ENCODE measurements at places on chromosomes 2 and 18. TPM values are rescaled to one million over a fixed set of nuclear protein-coding genes. Genes with fewer than 3 reads are reported as not detected.

DNA sequence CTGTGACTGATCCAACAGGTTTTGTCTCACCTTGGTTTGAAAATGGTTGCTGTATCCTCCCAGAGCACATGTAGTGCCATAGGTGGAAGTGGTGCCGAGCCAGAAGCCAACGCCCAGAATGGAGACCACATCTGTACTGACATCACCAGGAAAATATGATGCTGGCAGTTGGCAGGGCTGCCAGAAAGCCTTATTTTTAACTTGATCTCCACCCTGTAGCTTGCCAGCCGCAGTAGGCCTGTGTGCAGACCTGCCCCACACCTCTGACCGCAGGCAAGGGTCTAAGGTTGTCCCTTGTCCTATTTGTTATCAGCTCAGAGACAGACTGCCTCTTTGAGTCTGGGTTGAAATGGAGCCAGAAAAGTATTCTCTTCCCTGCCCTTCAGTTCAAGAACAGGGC lies 123.5 kb upstream of the EML6 start:
- H3K27ac ChIP-seq: peak overlapping the region; percentile 15
- peak; percentile 68 for DNase-seq
- no peaks in the 10 kb centered on the region for H3K27me3 ChIP-seq
- H3K36me3 ChIP-seq: peaks cover 28% of the 10 kb centered on the region

- H3K4me1 ChIP-seq: peaks cover 21% of the 10 kb centered on the region
- no peak overlapping the region for H3K4me3 ChIP-seq
- DNase-seq: peak; percentile 71
Measured at GRCh38 chr2:8586457-8587051, 95.3 kb upstream of the ID2 start.

OTOS gene
- total RNA-seq: not detected

- peak; percentile 89 for DNase-seq
- H3K27me3 ChIP-seq: no peaks in the 10 kb centered on the region
- no peak overlapping the region for H3K4me3 ChIP-seq
- no peaks in the 10 kb centered on the region for H3K36me3 ChIP-seq
- no peak overlapping the region for H3K27ac ChIP-seq
Measured at GRCh38 chr2:173424886-173425285, 70.2 kb downstream of the CDCA7 start.

GRCh38 chr2:20877960-20878359 lies 55.1 kb upstream of the LDAH start:
- no peak overlapping the region for H3K4me3 ChIP-seq
- no peaks in the 10 kb centered on the region for H3K27me3 ChIP-seq
- no peak overlapping the region for H3K27ac ChIP-seq
- H3K36me3 ChIP-seq: no peaks in the 10 kb centered on the region
- no peaks in the 10 kb centered on the region for H3K4me1 ChIP-seq

DNA sequence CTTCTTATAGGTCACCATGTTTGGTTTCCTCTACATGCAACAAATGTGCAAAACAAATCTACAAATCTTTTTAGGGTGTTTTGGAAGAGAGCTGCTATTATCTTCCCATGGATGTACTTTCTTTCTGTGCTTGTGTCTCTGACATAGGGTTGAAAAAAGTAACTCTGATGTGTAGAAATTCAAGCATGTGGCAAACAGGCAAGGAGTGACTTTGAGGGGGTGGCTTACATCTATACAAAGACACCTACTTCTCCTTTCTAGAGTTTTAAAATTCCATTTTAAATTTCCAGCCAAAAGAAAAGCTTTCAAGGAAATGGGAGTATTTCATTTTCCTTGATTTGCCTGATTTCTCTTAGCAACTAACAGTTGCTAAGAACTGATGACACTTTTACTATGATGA lies 904.8 kb upstream of the CELF4 start:
- no peak for DNase-seq
- H3K27me3 ChIP-seq: no peaks in the 10 kb centered on the region
- no peaks in the 10 kb centered on the region for H3K4me1 ChIP-seq
- no peak overlapping the region for H3K27ac ChIP-seq
- H3K36me3 ChIP-seq: no peaks in the 10 kb centered on the region
- no peak overlapping the region for H3K4me3 ChIP-seq

DNA sequence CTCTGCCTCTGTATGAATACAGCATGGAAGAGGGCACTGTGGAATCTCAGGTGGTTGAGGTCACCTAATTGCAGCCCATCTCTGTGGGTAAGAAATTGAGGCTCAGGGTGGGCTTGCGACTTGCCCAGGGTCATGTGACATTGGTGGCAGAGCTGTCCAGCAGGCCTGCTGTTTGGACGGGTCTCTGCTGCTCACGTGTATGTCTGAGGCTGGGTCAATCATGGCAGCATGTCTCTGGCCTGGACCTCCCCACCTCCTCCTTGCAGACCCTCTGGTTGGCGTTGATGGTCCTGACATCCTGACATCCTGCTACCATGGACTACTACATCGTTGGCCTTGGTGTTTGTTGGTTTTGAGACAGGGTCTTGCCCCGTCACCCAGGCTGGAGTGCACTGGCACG lies 64.3 kb upstream of the HPCAL1 start:
- H3K27ac ChIP-seq: no peak overlapping the region
- H3K27me3 ChIP-seq: peaks cover 9% of the 10 kb centered on the region
- no peak for DNase-seq
- H3K4me3 ChIP-seq: no peak overlapping the region

SLC40A1 gene
- total RNA-seq: 37.4 TPM

FLACC1 gene
- total RNA-seq: 2.3 TPM

DNA sequence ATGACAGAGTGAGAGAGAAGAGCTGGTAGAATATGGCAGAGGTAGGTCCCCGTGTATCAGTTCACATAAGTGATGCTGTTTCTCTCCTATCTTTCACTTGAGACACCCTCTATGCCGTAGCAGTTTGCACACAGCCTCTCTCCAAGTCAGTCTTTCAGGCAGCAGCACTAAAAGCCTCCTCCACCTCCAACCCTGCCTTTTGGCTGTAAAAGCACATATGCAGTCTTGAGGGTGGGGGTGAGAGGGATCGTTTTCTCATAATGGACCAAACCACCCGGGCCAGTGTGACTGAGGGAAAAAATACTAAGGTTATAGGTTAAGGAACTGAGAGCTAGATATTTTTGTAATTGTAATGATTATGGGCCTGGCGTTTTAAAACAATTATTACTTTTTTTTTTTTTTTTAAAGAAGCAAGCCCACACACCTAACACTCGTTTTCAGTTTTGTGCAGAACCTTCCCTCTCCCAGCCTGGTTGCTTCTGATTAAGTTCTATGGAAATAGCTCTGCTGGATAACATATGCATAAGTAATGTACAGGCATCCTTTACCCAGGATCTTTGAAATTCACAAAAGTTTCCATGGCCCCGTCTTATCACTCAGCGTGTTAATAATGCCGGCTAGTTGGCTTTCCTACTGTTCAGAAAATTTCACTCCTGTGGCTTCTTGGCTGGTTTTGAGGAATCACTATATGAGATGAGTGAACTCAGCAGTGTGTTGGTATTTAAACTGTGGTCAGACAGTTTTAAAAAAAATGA lies 112.2 kb upstream of the MEIS1 start:
- H3K4me3 ChIP-seq: no peak overlapping the region
- no peaks in the 10 kb centered on the region for H3K27me3 ChIP-seq
- no peak overlapping the region for H3K27ac ChIP-seq
- no peaks in the 10 kb centered on the region for H3K4me1 ChIP-seq

LOXHD1 gene
- 1.3 TPM for total RNA-seq

DNA sequence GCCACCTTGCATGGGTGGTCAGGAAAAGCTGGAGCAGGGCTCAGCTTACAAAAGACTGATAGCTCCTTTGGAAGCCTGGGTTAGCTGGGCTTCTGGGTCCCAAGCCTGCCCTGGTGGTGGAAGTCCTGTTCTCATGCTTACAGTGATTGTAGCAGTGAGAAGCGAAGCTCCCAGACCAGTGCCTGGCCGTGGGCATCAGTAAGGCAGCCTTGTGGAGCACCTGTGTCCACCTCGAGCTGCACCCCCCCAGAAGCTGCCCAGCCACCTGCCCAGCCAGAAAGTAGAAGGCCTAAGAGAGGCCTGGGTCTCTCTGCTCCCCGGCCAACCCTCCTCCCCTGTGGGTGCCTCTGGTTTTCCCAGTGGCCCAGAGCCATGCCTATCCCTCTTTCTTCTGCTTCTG lies 10.5 kb downstream of the GLI2 start:
- peaks cover 37% of the 10 kb centered on the region for H3K4me1 ChIP-seq
- DNase-seq: no peak
- no peak overlapping the region for H3K27ac ChIP-seq
- no peak overlapping the region for H3K4me3 ChIP-seq

GRCh38 chr18:73677450-73677849 lies 470.2 kb downstream of the FBXO15 start:
- no peak overlapping the region for H3K27ac ChIP-seq
- H3K4me3 ChIP-seq: no peak overlapping the region
- DNase-seq: no peak

GRCh38 chr2:162465430-162465829 lies 121.5 kb downstream of the GCA start:
- H3K27me3 ChIP-seq: no peaks in the 10 kb centered on the region
- H3K4me1 ChIP-seq: no peaks in the 10 kb centered on the region
- H3K27ac ChIP-seq: no peak overlapping the region
- H3K36me3 ChIP-seq: no peaks in the 10 kb centered on the region
- no peak overlapping the region for H3K4me3 ChIP-seq

DPY30 gene
- 47.5 TPM for total RNA-seq

DNA sequence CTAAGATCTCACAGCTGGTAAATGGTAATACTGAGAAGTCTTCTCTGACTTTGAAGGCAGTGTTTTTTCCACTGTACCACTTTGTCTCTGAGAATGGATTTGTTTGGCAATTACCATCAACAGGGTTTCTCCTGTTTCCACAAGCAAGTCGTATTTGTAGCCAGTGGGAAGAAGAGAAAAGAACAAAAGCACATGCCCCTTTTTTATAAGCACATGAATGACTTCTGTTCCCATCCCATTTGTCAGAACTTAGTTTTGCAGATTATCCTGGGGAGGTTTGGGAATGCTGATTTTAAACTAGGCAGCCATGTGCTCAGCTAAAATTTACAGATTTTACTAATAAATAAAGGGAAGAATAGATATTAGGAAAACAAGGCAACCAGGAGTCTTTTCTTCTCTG lies 92.9 kb upstream of the ZSWIM2 start:
- H3K4me3 ChIP-seq: no peak overlapping the region
- H3K27me3 ChIP-seq: no peaks in the 10 kb centered on the region
- peak; percentile 19 for DNase-seq
- H3K27ac ChIP-seq: no peak overlapping the region
- no peaks in the 10 kb centered on the region for H3K4me1 ChIP-seq

DNA sequence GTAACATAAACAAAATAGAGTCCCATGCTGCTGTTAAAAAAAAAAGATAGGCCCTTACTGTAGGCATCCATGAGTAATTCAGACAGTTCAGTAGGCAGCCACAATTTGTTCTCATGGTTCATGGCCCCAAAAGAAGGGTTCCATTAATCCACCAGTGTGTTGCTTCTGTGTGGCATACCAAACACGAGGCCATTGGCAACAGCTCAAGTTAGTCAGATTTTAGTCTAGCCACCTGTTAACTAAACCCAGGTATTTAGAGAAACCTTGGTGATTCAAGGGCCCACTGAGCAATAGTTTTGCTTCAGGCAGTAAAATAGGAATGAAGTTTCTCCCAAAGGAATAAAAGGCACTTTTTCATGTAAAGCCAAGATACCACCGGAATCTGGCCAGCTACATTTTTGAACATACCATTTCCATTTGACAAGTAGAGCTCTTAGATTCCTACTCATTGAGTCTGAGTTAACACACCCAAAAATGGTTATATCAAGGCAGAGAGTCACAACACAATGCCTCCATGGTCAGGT lies 80.1 kb upstream of the SRD5A2 start:
- H3K4me1 ChIP-seq: no peaks in the 10 kb centered on the region
- DNase-seq: no peak
- no peak overlapping the region for H3K4me3 ChIP-seq
- no peak overlapping the region for H3K27ac ChIP-seq
- no peaks in the 10 kb centered on the region for H3K36me3 ChIP-seq

GRCh38 chr2:37740164-37740739 lies 68.8 kb upstream of the CDC42EP3 start:
- no peak overlapping the region for H3K27ac ChIP-seq
- no peaks in the 10 kb centered on the region for H3K36me3 ChIP-seq
- no peak overlapping the region for H3K4me3 ChIP-seq
- no peak for DNase-seq
- no peaks in the 10 kb centered on the region for H3K4me1 ChIP-seq

IL1R1 gene
- 7.5 TPM for total RNA-seq

DNA sequence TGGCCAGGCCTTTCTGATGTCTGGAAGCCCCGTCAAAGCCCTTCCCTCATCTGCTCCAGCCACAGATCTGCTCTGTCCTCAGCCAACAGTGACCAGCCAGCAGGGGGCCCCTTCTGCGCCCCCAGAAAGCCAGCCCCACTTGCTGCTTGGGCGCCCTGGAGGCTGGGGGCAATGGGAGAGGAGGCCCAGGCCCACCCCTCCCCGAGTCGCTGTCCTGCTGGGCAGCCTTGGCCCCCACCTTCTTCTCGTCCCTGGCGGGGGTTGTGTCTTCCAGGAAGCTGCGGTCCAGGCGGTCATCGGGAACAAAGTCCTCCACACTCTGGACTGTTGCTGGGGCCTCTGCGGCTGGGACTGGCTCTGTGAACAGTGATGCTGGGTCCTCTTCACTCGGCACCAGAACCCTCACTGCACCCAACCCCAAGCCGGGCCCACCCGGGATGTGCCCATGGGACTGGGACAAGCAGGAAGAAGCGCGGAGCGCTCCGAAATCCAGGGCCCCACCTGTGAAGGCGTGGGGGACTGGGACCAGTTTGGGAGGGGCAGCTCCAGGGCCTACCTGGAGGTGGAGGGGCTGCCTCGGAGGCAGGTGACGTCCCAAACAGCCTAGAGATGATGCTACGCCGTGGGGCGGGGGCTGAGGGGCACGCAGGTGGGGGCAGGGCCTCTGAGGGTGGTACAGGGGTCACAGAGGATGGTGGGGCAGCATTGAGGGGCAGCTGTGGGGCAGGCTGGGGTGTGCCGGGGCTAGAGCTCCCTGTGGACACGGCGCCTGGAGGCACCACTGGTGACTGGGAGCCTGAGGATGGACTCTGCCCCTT lies 257.6 kb downstream of the ANKRD30B start:
- no peak overlapping the region for H3K4me3 ChIP-seq
- no peaks in the 10 kb centered on the region for H3K36me3 ChIP-seq
- no peaks in the 10 kb centered on the region for H3K4me1 ChIP-seq
- no peaks in the 10 kb centered on the region for H3K27me3 ChIP-seq
- no peak overlapping the region for H3K27ac ChIP-seq
- DNase-seq: no peak

PDE11A gene
- 0.62 TPM for total RNA-seq

NETO1 gene
- total RNA-seq: 0.09 TPM

VWC2L gene
- total RNA-seq: not detected

MOGAT1 gene
- total RNA-seq: not detected

DNA sequence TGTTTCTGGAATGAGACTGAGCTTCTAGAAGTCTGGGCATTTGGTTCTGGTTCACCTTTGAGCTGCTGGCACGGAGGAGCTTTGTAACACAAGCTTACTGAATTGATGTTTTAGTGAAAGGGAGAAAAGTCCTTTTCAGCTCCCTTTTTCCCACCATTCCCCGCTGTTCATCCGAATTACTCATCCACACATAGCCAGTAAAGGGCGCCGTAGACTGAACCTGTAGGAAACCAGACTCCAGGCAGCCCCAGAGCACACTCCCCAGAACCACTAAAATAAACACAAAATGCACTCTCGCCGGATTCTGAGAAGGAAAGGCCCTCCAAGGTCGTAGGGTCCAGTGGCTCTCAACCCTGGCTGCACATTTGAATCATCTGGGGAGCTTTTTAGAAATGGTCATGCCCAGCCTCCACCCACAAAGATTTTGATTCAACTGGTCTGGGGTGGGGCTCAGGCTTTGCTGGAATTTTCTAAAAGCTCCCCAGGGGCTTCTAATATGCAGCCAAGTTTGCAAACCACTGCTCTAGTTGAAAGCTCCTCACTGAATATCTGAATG lies 29.6 kb downstream of the TCF7L1 start:
- H3K27ac ChIP-seq: peak overlapping the region; percentile 29
- H3K27me3 ChIP-seq: no peaks in the 10 kb centered on the region
- H3K4me3 ChIP-seq: no peak overlapping the region
- DNase-seq: peak; percentile 68
